Activated effector memory CD4-positive, alpha-beta T cell treated with Interleukin-2 at 50 U/mL for 16 hours (primary cell): ENCODE measurements at places on chromosomes 4 and X.

GRCh38 chr4:71074452-71075299 lies 81.2 kb downstream of the DCK start:
- DNase-seq = no peak

- no peak for DNase-seq
Measured at GRCh38 chr4:37393321-37393720, 148.8 kb downstream of the NWD2 start.

- DNase-seq = no peak
Measured at GRCh38 chr4:79650794-79651431, 242.9 kb upstream of the GK2 start.

DNA sequence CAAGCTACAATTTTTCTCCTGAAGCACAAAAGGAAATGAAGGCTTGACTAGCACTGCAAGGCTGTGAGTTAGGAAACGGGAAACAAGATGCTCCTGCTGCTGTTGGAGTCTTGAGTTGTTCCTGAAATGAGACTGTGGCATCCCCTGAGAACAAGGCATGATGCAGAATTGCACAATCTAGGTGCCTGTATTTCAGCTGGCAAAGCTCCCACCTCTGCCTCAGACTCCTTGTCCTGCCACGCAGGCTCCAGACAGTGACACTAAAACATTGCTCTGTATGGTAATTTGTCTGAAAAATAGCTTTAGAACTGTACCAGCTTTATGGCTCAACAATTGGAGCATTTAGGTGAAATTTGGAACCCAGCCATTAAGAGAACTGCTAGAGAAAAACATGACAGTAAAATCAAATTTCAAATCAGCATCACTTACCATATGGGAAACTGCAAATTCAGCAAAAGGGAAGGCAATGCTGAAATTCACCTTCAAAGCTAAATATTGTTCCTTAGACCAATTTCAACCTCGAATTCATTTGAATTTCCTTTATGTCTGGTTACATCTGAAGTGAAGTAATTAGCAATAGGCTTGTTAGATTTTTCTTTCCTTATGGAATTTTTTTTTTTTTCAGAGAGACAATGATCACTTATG lies 103.4 kb downstream of the MFAP3L start:
- no peak for DNase-seq

GRCh38 chr4:111649308-111649707 lies 495.9 kb upstream of the FAM241A start:
- no peak for DNase-seq

DNA sequence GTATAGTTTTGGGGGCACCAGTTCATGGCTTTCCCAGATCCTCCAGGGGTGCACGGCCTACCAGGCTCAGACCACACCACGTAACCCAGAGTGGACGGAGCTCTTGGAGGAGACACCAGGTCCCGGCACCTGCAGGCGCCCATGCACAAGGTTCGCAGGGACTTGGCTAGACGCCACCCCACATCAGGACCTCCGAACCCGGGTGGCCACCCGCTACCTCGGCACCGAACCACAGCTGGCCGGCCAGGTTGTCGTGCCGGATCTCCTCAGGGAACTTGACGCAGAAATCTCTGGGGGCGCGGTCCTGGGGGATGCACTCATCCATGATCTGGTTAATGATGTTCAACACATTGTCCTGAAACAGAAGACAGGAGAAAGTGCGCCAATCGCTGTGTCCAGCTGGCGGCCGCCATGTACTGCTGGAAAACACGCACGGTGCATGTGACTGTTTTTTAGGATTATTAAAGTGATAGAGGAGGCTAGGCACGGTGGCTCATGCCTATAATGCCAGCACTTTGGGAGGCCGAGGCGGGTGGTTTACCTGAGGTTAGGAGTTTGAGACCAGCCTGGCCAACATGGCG lies 77.1 kb downstream of the ZFYVE28 start:
- DNase-seq = no peak

DNA sequence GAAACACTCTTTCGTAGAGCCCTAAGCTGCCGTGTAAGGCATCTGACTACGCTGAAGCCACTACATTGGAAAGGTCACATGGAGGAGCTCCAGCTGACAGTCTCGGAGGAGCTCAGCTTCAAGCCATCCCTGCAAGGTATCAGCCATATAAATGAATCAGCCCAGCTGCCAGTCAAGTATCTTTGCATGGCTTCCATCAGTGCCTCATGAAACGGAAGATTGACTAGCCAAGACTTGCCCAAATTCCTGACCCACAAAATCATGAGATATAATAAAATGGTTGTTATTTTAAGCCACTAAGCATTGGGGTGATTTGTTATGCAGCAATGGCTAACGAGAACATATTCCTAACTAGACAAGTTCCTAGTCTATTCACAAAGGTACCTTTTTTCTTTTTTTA lies 104.1 kb upstream of the SCOC start:
- no peak for DNase-seq

DNA sequence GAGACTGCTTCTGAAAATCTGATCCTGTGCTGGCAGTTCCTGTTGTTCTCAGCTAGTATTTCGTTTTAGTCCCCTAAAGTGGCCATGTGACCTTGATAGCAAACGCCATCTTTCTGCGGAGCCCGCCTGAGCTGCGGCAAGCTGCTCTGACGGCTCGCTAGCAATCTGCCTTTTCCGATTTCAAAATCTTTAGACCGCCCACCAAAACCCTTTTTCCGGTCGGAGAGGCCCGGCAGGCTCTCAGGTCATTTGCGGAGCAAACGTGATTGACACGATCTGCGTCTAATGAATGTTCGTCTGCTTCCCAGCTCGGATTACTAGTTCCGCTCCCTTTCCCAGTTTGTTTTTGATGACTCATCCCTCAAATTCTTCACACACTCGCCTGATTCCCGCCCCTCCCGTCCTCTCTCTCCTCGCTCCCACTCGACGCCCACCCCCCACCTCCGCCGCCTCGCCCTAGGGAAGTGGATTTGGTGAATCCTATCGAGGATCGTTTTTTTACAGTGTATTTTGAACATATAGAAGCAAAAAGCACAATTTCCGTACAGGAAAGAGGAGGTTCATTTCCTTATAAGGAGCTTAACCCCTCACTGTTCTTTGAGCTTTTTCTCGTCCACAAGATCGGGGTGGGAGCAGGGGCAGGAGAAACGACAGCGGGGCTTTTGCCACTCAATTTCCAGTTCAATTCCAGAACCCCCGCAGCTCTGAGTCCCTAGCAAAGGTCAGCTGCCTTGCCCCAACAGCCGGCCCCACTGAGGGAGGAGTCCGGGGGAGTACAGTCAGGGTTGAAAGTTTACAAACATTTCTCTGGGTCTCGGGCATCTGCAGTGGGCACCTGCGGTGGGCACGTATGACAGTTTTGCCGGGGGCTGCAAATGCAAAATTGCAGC lies 37.5 kb downstream of the NLGN3 start:
- peak; percentile 72 for DNase-seq

GRCh38 chr4:118076958-118077766 lies 42.9 kb downstream of the NDST3 start:
- no peak for DNase-seq

- DNase-seq = no peak
Measured at GRCh38 chr4:110660755-110661154, 37.9 kb upstream of the PITX2 start.

- no peak for DNase-seq
Measured at GRCh38 chrX:108165383-108166111, 74.0 kb downstream of the ATG4A start.

DNA sequence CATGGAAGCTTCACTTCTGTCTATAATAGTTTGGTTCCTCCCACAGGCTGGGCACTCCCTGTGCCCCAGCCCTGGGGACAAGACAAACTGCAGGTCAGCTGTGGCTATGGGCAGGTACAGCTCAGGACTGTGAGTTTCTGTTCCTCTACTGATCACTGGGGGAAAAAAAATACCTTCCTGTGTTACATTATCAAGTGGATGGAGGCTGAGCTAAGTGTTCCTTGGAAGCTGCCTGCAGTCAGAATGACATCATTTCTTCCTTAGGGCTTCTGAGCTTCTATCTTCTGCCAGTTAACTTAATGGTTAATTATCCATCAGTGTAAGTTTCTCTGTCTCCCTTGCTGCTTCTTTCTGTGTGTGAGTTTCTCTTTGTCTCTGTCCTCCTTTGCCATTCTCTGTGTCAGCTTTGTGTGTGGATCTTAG lies 4.6 kb downstream of the RAB33A start:
- DNase-seq = no peak

DNA sequence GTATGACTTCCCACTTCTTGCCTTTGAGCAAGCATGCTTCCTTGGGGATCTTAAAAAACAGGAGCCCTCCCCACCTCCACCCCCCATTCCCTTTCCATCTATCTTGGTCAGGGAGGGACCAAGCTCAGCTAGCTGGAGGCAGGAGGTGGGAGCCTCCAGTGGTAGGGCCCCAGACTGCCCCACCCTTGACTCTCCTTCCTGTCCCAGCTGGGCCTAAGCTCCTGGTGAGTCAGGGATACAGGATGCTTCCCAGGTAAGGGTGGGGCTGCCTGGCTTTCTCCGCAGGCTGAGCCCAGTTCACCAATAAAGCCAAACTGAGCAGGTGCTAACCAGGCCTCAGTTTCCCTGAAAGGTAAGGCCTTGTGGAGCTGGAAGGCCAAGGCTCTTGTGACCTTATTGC lies 15.2 kb downstream of the EFNB1 start:
- DNase-seq = no peak

DNA sequence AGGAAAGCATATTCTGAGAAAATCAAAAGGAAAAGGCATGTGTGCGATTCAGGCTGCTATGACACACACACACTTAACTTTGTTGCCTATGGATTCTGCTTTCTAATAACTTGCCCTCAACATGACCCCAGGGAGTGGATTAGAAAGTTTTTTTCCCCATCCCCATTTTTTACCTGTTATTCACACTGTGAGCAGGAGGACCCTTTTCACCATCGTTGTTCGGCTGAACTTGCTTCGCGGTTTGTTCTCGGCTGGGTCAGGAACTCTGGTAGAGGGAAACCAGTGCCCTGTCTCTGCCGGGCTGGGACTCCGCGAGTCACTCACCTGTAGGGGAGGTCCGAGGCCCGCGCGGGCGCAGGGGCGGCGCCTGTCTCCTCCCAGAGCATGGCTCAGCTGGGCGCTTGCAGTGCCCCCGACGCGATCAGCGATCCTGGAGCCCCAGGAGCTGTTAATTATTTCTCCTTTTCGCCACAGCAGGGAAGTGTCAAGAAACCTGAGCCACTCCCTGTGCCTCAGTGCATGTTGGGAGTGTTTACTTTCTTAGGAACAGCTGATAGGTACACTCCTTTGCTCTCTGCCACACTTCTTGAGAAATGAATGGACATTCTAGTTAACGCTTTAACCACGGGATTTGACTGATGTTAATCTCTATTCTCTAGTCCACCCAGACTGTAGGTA lies at the start of gene RASSF6:
Gene RASSF6 (minus strand): TSS at position 322 of the 678 bp plus-strand sequence. CDS start 8,641 bp downstream, outside the sequence.
- peak; percentile 4 for DNase-seq

- DNase-seq = no peak
Measured at GRCh38 chrX:38192007-38192810, 28.5 kb downstream of the SRPX start.

- DNase-seq = no peak
Measured at GRCh38 chrX:71637848-71638247, 19.5 kb upstream of the CXCR3 start.

DNA sequence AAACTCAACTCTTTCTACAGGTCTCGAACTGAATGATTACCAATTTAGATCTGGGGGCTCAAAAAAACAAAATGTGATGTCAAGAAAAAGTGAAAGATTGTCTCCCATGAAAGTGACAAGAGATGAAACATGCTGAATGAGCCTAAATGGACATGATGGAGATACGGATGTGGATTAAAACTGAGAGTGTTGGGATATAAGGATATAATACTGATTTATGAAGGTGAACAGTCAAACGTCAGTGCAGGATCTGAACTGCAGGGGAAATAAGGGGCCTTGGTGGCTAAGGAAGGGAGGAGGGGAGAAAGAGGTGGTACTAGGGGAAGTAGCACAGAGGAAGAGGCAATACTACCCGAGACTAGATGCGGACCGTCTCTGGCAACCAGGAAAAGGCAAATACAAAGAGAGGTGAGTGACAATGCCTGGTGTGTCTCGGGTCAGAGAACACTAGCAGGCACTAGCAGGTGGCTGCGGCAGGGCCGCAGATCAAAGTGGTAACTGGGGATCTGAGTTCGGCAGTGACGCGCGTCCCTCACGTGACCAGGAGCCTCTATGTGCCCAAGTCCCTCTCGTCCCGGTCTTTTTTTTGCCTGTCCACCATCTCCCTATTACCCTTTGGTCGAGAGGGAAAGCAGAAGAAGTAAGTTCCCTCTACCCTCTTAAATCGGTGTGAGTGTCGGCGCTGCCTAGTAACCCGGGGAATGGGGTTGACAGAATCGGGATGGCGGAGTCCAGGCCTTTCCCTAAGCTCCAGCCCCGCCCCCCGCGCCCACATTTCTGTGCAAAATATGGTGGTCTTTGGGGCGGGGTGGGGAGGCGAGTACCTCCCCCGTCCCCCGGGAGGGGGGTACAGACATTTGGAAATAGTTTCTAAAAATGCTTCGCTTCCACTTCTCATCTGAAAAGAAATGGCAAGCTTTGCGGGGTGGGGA lies at the start of gene TCEAL1:
Gene TCEAL1 (plus strand): TSS at position 590 of the 932 bp plus-strand sequence. CDS start 942 bp downstream, outside the sequence.
- no peak for DNase-seq

- no peak for DNase-seq
Measured at GRCh38 chrX:143378851-143379250, 138.4 kb downstream of the SPANXN3 start.
